ENCODE measurements at places on chromosomes 6 and 20.

DNA sequence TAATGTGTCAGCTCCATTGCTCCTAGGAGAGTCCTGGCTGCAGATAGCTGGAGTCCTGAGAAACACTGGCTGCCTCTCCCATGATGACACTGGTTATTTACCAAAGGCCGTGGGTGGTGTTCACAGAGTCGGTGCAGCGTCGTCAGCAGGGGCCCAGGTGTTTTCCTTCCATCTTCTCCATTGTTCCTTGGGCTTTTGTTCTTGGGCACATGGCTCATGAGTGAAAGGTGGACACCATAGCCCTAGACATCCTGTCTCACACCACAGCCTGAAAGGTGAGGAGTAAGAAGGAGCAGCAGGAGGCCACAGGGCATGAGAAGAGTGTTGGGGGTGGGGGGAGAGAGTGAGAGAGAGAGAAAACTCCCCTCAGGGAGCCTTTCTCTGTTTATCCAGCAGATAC, 9.1 kb downstream of the CST5 start:
- no peak for DNase-seq

DNA sequence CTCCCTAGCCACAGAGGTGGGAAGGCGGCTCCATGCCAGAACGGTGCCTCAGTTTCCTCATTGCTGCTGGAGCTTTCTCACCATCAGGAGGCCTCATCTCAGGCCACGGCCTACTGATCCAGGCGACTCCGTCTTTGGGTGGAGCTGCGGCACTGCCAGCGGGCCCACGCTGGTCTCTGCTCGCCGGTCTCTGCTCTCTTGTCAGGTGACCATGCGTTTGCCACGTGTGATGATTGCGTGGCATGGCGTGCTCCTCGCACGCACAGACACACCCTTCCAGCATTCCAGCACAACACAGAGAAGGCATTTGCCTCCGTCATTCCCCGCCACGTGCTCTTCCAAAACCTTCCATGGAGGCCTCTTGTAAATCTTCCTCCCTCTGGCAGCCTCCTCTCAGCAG, 271.1 kb downstream of the CDH4 start:
- no peak for DNase-seq

DNA sequence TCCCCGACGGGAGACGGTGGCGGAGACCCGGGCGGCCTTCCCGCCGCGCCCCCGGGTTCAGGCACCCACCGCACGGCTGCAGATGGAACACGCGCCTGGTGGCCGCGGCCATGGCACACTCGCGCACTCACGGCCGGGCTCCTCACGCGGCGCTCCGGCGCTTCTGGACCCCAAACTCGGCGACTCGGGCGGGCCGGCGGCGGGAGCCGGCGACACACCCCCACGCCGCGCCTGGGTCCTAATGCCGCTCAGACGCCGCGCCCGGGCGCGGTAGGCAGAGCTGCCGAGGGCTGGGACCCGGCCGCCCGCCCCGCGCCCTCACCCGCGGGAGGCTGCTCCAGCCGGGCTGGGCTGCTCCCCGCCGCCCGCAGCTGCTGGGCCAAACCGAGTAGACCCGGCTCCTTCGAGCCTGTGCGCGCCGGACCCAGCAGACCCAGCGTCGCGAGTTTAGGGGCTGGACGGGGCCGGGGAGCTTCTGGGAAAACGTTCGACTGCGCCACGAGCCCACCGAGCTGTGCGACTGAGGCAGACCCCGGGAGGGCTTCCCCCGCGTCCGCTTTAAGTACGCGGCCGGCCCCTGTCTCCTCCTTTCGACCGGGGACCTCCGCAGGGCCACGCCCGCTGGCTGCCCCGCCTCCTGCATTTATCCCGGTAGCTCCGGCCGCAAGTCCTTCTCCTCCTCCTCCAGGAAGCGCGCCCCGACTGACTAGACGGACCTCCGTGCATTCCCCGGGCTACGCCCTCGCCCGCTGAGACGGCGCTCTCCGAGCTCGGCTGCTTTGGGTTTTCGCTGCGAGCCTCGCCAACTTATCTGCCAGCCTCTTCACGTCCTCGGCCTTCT, at the start of gene SLC4A11:
TSS of gene SLC4A11 (minus strand) at position 165 of the 841 bp plus-strand sequence. CDS start at position 112, 53 bp downstream.
- peak; percentile 38 for DNase-seq

- no peak for DNase-seq
Observed at GRCh38 chr20:56860413-56860812, 231.3 kb downstream of the TFAP2C start.

- DNase-seq, result no peak
Observed at GRCh38 chr6:17816921-17817611, 110.3 kb upstream of the NUP153 start.

DNA sequence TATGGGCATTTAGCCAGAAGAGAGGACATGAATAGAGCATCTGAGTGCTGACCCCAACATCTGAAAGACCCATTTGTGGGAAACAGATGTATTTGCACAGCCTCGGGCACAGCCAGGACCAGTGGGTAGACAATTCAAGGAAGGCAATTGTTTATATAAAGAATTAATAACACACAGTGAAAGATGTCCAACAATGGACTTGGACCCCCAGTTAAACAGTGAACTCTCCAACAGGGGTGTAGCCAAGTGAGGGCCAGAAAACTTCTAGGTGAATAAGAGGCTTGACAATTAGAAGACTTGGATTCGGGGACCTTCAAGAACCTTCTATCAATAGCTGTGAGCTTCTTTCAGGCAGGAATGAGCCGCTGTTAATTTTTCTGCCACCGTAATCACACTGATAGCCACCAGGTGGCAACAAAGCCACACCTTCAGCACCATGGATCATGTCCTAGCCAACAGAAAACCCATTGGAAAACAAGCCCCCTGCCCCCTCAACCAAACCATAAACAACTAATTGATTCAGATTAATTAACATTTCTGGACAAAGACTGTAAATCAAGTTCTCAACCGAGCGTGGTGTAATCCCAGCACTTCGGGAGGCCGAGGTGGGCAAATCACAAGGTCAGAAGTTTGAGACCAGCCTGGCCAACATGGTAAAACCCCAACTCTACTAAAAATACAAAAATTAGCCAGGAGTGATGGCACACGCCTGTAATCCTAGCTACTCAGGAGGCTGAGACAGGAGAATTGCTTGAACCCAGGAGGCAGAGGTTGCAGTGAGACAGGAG, 8.8 kb upstream of the SRSF6 start:
- DNase-seq, result peak; percentile 13

DNA sequence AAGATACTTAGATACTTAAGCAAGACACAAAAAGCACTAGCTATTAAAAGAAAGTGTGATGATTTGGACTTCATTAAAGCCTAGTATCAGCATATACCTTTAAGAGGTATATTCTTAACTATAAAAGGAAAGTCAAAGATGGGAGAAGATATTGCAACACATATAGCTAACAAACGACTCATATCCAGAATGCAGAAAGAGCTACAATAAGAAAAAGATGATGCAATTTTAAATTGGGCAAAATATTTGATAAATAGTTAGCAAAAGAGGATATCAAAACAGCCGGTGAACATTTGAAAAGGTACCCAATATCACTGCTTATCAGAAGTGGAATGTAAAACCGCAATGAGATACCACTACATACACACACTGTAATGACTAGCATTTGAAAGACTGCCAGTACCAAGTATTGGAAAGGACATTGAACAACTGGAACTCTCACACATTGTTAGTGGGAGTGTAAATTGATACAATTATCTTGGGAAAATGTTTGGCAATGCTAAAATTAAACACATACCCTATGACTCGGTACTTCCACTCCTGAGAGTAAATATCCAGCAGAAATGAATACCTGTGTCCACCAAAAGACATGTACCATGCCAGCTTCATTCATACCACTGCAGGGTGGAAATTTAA, 25.7 kb downstream of the MUC22 start:
- no peak for DNase-seq

DNA sequence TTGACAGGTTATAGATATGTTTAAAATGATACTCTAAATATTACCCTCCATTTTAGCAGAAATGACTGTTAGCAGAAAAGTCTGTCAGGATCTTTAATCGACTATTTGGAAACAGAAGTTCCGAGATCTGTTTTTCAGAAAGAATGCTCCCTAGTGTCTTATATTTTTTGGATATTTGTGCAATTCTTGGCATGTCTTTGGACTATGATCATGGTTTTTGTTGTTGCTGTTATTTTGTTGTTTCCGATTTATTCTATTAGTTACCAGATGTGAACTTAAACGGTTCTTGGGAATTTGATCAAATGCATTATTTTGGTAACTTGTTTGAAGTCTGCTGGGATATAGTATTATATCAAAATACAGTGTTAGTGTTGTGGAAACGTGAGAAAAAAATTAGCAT, 106.4 kb upstream of the CEP162 start:
- DNase-seq, result no peak

- DNase-seq, result no peak
Observed at GRCh38 chr6:74289884-74290283, 593.9 kb downstream of the CD109 start.

DNA sequence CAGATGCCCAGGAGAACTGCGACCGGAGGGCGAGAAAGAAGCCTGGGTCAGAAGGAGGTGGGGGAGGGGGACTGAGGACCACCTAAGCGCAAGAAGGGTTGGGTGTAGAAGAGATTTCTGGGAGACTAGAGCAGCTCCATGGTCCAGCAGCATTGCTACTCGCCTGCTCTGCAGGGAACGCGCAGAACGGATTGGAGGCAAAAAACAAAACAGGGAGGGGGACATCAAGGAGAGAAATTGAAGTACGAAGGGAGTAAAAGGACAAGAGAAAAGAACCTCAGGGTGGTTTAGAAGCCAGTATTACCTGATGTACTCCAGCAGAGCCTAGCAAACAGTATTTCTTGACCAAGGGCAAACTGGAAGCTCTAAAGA, 537 bp upstream of the GABBR1 start:
- DNase-seq, result no peak

- DNase-seq, result no peak
Observed at GRCh38 chr20:3898639-3899038, 9.5 kb downstream of the PANK2 start.

- DNase-seq, result no peak
Observed at GRCh38 chr6:167707686-167708500, 118.8 kb upstream of the AFDN start.

DNA sequence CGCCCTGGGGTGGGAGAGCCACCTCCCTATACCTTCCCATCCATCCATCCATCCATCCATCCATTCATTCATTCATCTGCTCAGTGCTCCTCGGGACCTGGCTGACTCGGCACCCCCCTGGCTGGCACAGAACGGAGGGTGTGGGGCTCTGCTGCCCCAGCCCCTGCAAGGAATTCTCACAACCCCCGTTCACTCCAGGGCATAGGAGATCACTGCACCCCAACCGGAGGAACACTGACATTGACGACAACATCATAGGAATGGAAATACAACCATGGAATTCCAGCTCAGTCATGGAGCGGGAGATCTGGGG, 28.1 kb upstream of the MRGBP start:
- no peak for DNase-seq

DNA sequence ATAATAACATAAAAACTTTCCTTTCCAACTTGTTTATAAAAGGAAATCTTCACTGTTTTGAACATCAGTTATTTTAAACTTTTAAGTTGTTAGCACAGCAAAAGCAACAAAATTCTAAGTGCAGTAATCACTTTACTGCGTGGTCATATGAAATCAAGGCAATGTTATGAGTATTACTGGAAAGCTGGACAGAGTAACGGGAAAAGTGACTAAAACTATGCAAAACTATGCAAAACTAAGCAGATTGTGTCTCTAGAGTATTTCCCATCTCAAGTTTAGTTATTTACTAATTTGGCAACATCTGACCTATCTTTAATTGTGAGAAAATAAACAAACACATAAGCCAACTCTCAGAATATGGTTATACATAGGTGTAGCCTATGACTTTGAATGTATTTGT, 10.9 kb upstream of the ANKEF1 start:
- DNase-seq, result no peak

GRCh38 chr6:30130887-30131862, 4.8 kb upstream of the TRIM40 start:
- no peak for DNase-seq

DNA sequence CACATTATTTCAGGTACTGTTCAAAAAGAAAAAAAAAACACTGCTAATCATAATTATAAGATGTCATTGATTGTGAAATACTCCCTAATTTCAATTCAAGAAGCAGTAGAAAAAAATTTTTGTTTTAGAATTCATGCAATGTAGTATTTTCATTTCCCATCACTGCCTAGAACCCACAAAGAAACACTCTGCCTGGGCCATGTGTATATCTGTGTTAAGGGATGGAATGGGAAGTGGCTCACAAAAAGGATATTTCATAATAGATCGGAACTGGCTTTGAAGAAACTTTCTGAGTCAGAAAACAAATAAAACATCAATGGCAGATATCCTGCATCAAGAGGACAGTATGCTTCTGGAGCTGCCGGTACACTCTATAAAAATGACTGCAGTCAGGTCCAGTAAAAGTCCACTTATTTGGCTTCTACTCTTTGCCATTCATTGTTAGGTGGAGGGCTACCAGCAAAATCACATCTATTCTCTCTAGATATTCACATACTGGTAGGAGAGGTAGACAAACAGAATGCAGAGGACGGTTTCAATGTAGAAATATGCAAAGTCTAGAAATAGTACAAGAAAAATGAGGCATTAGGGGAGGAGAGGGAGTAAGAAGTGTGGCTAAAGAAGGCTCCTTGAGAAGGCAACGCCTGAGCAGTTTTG, 135.0 kb upstream of the TNFAIP3 start:
- DNase-seq, result no peak

- DNase-seq, result no peak
Observed at GRCh38 chr20:31674895-31675827, 37.4 kb downstream of the COX4I2 start.

DNA sequence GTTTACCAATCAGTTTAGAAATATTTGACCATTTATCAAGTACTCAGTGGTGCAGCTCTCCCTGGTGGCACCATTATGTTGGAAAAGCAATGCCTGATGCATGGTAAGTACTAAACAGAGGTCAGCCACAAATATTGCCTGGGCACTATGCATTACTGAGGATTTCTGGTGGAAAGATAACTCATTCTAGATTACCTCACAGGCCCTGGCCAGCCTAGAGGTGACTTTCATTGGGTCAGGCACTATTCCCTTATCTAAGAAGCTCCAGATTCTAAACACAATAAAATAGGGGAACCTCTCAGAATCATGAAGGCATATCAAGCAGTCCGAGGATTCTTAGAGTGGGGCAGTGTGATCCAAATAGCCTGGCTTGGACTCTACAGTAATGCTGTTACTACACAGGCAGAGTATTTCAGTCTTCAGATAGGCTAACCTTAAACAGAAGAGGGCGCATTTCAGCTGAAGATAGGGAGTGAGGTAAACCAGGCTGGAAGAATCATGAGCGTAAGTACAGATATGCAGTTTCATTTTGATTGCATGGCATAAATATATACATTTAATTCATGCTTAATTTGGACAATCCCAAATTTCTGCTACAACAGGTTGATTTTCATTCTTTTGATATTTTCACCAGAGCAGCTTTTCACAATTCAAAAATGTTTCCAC, 12.1 kb downstream of the LGSN start:
- DNase-seq, result no peak

DNA sequence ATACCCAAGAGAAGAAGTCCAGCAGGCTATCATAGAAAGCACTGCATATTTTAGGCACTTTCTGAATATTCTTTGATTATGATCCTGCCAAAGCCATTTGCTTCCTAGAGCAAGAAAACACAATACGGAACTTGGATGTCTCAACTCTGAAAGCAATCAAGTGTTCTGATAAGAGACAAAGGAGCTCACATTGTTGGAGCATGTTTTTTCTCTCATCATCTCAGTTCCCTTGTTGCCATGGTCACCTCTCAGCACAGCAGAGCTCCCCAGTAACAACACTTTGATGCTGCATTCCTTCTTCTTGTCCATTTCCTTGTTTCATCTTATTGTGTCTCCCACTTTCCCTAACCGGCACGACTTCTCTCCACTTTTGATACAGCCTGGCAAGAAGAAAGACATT, 168.7 kb upstream of the FUT9 start:
- no peak for DNase-seq

- no peak for DNase-seq
Observed at GRCh38 chr6:88493717-88494116, 327.6 kb upstream of the CNR1 start.

GRCh38 chr20:22374066-22374465, 210.3 kb downstream of the FOXA2 start:
- no peak for DNase-seq
